Cortex of kidney (tissue), 1 donor: ENCODE measurements at places on chromosomes 2 and 18.

GRCh38 chr2:233414273-233414654 lies 60.0 kb downstream of the DGKD start:
- no peak for DNase-seq

DNA sequence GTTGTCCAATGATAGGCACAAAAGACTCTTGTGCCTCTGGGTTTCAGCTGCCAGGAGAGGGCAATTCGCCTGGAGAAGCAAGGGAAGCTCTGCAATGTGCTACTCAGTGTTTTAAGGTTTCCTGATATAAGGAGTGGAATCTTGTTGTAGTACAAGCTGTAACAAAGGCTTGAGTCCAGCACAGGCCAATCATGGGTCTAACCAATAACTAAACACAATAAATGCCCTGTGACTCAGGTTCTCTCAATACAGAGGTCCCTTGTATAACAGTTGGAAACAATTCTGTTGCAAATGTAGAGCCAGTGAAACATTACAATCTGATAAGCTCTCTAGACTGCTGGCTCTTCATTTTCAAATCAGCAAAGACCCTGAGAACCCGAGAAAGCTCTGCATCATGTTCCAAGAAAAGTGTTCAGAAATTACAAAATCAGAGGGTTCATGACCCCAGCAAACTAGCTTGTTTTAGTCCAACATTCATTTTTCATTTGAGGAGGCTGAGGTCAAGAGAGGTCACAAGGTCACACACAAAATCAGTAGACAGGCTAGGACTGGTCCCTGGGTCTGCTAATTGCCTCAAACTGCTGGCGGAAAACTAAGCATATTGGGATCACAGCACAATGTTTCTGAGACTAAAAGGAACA lies 59.0 kb upstream of the DNMT3A start:
- no peak for DNase-seq

DNA sequence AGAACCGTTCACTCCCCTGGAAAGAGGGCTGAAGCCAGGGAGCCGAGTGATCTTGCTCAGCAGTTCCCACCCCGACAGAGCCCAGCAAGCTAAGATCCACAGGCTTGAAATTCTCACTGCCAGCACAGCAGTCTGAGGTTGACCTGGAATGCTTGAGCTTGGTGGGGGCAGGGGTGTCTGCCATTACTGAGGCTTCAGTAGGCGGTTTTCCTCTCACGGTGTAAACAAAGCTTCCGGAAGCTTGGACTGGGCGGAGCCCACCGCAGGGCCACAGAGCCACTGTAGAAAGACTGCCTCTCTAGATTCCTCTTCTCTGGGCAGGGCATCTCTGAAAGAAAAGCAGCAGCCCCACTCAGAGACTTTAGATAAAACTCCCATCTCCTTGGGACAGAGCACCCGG lies 180.8 kb downstream of the WDR7 start:
- DNase-seq = no peak

- no peak for DNase-seq
Measured at GRCh38 chr18:49303379-49303778, 157.1 kb downstream of the DYM start.

DNA sequence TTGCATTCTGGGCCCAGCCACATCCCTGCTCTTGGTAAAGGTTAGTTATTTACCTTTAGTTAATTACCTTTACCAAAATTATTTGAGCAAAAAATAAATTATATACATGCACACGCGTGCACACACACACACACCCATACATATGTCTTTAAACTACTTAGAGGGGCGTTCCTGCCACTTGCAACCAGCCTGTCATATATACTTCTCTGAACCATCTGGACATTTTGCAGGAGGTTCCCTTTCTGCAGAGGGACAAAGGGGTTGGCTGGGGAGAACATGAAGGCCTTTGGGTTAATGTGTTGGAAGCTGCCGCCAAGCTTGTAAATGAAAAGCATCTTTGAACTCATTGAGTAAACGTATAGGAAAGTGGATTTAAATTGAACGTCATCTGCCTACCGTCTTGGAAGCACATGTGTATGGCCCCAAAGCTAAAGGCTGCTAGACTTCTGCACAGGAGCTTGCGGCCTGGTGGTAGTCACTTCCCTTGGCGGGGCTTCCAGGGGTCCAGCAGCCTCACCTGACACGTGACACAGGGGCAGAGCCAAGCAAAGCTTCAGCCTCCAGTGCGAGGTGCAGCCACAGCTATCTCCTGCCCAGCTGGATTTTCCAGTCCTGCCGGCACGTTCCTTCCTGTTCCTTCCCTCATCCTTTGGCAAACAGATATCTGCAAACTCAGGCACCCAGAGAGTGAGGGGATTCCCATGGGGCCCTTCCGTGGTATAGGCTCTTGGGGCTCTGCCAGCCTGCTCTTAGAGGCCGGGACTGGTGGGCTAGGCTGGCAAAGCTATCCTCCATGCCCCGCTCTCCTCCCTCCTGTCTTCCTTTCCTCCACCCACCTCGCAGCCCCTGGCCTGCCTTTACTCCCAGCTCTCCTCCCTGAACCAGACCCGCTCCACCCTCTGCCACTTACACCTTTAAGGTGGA lies 46.1 kb downstream of the SERTAD2 start:
- no peak for DNase-seq

DNA sequence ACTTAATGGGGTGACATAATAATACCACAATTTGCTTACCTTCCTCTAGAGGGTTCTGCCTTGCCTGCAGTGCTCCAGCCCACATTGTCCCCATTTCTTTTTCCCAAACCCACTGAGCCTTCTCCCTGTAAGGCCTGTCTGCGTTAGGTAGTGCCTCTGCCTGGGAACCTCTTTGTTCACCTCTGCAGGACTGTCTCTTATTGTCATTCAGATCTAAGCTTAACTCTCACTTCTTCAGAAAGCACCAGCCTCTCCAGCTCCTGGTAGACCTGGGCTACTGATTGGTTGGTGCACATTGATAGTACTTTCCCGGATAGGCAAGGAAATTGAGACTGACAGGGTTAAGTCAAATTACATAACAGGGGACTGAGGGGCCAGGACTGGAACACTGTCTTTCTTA lies 49.1 kb downstream of the CCDC85A start:
- DNase-seq = no peak

GRCh38 chr2:231475965-231476364 lies 11.7 kb upstream of the NCL start:
- DNase-seq = no peak

DNA sequence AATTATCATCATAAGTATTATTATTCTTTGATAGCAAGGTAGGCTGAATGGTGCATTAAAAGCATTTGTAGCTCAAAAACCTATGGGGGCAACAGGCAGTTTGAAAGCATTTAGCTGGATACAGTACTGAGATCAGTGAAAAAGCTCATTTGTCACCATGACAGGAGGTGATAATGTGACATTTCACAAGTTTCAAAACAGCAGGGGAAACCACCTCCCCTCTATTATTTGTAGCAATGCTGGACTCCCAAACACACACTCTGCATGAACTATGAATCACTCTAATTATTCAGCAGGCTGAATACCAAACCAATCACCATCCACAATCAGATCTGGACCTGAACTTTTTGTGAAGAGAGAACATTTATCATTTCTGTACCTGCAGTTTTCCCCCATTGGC lies 63.4 kb downstream of the MYO5B start:
- no peak for DNase-seq

- no peak for DNase-seq
Measured at GRCh38 chr2:223383315-223383714, 218.8 kb downstream of the SCG2 start.

- DNase-seq = no peak
Measured at GRCh38 chr2:212814941-212815340, 276.3 kb upstream of the ERBB4 start.

GRCh38 chr18:78996741-78997490 lies 17.3 kb downstream of the SALL3 start:
- DNase-seq = no peak

GRCh38 chr2:85318222-85319074 lies 9.3 kb downstream of the TGOLN2 start:
- DNase-seq = no peak

GRCh38 chr18:61348230-61348629 lies 15.0 kb downstream of the CDH20 start:
- no peak for DNase-seq

DNA sequence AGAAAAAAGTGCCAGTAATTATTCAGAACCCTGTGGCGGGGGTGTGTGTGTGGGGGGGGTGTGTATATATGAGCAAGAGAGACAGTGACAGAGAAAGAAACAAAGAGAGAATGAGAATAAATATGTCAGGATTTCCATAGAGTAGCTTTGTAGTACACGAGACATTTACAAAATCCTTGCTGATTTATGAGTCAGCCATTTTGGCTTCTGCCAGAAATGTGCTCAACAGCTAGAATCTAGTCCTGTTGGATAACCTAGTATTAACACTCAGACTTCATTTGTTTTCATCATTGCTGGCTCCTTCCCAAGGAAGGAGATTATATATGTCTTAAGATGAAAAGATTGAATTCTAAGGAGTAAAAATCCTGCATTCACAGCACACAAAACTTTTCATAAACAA lies 140.5 kb upstream of the HNRNPA3 start:
- DNase-seq = no peak

GRCh38 chr2:129212299-129212958 lies 767.0 kb upstream of the RAB6C start:
- DNase-seq = no peak
